GM12892 (cell line): ENCODE measurements at places on chromosomes 4 and X.

- no peak for DNase-seq
Observed at GRCh38 chr4:103998756-103999155, 279.0 kb upstream of the TACR3 start.

GRCh38 chr4:171239196-171239595 lies 574.0 kb upstream of the GALNTL6 start:
- DNase-seq = no peak

DNA sequence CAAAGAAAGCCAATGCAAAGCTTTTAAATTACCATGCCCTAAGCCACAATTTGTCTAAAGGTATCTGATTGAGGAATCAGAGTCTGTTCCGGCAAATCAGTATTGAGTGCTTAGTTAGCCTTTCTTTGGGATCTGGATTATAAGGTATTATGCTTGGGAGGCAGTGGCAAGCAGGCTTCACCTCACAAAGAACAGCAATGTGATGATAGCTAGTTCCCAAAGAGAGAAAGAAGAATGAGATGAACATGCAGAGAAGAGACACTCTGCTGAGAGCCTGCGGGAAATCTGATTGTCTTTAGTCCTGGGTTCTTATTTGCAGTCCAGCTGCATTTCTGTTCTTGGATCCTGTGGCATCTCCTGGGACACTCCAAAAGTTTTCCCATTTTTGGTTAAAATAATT lies 35.2 kb downstream of the WDFY3 start:
- DNase-seq = no peak

DNA sequence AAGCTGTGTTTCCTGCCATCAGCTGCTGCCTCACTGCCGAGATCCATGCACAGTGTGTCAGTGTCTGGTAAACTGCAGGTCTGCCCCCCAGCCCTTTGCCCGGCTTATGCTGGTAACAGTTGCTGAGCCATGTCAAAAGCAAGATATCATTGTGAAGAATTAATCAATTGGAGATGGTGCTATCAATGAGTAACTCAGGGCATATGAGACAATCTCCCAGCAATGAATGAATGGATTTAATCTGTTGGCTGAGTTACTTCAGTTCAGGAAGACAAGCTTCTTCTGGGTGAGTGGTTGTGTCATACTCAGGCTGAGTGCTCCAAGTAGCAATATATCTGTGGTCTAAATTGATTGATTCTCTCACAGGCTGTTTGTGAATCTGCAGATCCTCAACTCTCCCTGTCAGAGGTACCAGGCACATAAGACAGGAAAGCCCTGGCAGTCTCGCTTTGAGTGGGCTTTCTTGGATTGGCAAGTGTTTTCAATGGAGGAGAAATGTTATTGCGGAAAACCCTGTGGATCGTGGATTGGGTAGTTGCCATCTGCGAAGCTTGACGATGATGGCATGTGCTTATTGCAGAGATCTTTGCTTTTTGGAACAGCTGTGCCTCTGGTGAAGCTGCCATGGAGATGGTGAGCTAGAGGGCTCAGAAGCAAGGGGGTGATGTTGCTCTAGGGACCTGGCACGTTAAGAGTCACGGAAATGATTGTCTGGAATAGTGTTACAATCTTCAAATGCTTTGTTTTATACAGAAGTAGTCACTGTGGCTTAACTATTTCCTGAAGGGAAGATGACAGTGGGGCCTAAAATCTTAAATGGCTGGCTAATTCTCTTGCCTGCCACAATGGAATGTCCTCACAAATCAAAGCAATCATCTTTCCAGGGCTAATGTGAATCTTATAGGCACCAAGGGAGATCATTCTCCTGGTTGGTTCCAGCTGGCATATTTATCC lies 147.6 kb upstream of the TBC1D9 start:
- DNase-seq = no peak

GRCh38 chr4:108350332-108350731 lies 181.6 kb upstream of the LEF1 start:
- no peak for DNase-seq

DNA sequence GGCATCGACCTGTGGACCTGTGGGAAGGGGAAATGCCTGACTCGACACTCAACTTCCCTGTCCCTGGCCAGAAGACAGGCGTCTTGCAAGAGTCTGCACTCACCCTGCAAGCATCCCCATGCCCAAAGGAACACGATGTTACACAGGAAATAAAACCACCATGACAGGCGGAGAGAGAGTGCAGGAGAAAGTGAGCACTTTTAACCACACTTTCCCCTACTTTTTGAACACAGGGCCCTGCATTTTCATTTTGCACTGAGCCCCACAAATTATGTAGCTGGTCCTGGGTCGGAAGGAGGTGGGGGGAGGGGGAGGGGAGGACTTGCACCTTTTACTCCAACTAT lies 13.8 kb upstream of the MAN2B2 start:
- DNase-seq = no peak

DNA sequence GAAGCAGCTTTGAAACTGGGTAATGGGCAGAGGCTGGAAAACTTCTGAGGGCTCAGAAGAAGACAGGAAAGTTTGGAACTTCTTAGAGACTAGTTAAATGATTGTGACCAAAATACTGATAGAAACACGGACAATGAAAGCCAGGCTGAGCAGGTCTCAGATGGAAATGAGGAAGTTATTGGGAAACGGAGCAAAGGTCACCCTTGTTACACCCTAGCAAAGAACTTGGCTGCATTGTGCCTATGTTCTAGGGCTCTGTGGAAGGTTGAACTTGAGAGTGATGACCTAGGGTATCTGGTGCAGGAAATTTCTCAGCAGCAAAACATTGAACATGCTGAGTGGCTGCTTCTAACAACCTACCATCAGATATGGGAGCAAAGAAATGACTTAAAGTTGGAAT lies 50.8 kb upstream of the FBXW7 start:
- no peak for DNase-seq

- no peak for DNase-seq
Observed at GRCh38 chr4:76699751-76700310, 198.1 kb downstream of the SOWAHB start.

DNA sequence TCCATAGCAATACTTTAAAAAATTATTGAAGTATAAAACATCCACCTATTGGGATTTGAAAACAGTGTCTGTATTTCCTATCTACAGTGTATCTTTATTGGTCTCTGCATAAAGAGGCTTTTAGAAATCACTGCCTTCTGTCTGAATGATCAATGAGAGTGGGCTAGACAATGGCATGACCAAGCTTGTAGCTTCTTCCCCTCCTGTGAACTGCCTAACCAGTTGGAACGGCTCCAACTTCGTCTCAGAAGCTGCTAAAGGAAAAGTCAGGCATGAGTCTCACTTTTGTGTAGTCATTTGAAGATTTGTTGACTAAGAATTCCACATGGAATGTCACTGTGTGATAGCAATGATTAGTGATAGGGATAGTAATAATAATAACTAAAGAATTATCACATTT lies 64.2 kb downstream of the INTS12 start:
- no peak for DNase-seq

- DNase-seq = no peak
Observed at GRCh38 chr4:92059615-92060014, 244.2 kb upstream of the GRID2 start.

DNA sequence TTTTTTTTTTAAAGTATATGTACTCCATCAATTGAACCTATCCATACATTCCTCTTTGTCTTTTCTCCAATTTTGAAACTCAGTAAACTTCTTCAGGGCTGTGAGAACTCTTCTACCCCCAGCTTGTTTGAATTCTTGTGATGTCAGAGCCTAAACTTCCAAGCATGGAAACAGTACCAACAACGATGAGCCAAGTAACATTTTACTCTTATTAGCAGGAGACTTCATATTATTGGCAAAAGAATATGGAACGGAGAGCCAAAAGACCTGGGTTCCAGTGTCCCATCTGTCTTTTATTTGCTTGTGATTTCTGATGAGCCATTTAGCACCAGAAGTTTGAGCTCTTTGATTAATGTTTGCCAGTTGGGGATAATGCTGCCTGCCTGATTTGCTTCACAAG lies 5.3 kb downstream of the DIAPH2 start:
- DNase-seq = no peak

- DNase-seq = no peak
Observed at GRCh38 chrX:131734621-131735020, 190.7 kb downstream of the OR13H1 start.

GRCh38 chr4:186787536-186787935 lies 63.9 kb upstream of the FAT1 start:
- DNase-seq = no peak
